ENCODE measurements at places on chromosomes 5 and 9.

DNA sequence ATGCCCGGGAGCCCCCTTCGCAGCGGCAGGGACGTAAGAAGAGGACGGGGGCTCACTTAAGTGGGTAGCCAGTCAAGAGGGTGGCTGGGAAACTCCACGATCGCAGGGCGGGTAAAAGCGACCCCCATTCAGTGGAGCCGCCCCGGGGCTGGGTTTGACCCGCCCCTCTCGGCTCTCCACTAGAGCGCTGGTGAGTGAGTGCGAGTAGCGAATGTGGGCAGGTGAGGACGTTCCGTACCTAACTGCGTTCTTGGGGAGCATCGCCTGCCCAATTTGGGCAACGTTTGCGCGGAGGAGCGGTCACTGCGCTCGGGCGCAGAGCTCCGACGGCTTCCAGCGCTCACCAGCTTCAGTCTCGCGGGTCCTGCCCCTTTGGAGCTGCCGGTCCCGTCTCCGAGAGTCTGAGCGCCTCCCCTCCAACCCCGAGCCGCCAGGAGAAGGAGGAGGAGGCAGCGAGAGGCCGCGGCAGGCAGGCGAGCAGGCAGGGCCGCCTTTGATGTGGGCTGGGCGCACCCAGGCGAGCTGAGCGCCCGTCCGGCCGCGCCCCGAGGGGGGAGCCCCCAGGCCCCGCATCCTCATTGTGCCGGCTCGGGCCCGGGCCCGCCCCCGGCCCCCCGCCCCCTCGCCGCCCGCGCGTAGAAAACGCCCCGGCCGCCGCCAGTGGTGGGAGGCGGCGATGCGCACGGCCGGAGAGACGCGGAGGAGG lies at the start of gene FGF18:
TSS of gene FGF18 (plus strand) at position 666 of the 706 bp plus-strand sequence. CDS start 553 bp downstream, outside the sequence.
- no peak for DNase-seq

- no peak for DNase-seq
Observed at GRCh38 chr5:61667525-61668218, 335.6 kb downstream of the ZSWIM6 start.

GRCh38 chr5:147371290-147371689 lies 136.5 kb downstream of the STK32A start:
- no peak for DNase-seq

DNA sequence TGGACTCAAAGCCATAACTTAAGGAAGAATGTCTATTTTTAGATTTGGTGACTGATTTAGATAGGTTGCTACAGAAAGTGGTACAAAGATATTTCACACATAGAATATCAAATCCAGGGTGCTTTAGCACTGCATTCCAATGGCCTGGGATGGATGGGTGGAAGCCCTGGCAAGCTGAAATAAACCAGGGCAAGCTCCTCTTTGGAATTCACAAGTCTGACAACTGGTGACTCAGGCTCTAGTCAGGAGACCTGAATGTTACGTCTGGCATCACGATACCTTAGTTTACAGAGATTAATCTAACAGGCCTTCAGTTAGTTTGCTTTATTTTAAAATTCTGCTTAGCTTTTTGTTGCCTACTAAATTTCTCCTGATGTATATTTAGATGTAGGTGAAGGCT lies 144.0 kb downstream of the TMC1 start:
- no peak for DNase-seq

- no peak for DNase-seq
Observed at GRCh38 chr5:127011961-127012644, 18.3 kb downstream of the MARCHF3 start.

DNA sequence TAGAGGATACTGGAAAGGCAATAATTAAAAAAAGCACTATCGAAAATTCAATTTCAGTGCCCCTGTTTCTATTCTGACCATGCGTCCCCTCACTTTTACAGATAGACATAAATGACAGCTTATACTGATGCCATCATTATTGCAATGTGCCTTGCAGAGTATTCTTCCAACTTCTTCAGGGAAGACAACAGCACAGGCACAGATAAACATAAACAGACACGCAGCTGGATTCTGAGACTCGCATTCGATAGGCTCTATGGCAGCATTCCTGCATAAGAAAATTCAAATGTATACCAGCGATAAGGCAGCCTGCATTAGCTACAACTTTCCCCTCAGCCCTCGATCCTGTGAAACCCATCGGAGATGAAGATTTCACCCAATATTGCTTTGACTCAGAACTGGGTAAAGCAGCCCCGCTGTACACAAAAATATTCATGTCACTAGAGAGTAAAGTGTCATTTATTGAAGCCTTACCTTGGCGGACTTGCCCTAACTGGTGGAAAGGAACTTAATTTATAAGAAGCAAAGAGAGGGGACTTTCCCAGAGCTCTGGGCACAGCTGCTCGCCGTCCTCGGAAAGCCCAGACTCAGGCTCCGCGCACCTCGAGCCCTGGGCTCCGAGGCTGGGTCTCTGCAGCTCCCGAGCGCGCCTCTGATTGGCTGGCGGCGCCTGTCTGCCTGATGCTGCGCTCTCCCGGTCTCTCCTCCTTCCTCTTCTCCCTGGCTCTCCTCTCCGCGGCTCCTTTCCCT lies at the start of gene CDH18:
TSS of gene CDH18 (minus strand) at position 589 of the 750 bp plus-strand sequence. CDS start 149,214 bp downstream, outside the sequence.
- DNase-seq, result peak; percentile 44

- no peak for DNase-seq
Observed at GRCh38 chr5:14258840-14259239, 115.7 kb downstream of the TRIO start.

DNA sequence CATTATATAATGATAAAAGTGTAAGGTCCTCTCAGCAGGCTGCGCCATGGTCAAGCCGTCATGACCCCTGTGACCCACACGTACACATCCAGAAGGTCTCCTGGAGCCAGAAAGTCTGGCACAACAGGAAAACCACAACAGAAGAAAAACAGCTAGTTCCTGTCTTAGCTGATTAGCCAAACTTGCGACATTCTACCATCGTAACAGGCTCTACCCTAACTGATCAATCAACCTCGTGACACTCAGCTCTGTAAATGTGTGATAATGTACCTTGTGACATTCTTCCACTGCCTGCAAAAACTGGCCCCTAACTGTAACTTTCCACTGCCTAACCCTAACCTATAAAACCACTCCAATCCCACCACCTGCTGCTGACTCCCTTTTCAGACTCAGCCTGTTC lies 316.4 kb upstream of the TUSC1 start:
- DNase-seq, result no peak

- no peak for DNase-seq
Observed at GRCh38 chr5:169296419-169297143, 4.4 kb downstream of the SLIT3 start.

DNA sequence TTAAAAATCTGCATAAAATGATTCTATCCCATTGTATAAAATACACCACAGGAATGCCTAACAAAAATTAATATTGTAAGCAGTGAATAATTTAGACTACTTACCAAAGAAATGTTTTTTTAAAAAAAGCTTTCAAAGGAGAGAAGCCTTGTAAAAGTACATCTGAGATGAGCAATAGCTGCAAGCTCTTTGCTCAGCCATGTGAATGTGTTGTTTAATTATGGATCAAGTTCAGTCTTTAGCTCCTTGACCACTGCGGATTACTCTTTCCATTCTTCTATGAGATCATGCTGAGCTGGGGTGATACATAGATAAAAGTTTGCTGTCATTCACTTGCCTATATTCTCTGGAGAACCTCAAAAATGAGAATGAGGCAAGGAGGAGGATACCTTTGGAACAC lies 782.4 kb upstream of the ZNF608 start:
- DNase-seq, result no peak

GRCh38 chr5:159104051-159104651 lies 4.4 kb upstream of the EBF1 start:
- DNase-seq, result peak; percentile 44

- no peak for DNase-seq
Observed at GRCh38 chr9:76298521-76299144, 95.6 kb downstream of the RFK start.

- DNase-seq, result peak; percentile 62
Observed at GRCh38 chr9:71685394-71685793, 82.9 kb downstream of the CEMIP2 start.

GRCh38 chr5:32785611-32786254 lies 74.6 kb downstream of the NPR3 start:
- DNase-seq, result no peak

DNA sequence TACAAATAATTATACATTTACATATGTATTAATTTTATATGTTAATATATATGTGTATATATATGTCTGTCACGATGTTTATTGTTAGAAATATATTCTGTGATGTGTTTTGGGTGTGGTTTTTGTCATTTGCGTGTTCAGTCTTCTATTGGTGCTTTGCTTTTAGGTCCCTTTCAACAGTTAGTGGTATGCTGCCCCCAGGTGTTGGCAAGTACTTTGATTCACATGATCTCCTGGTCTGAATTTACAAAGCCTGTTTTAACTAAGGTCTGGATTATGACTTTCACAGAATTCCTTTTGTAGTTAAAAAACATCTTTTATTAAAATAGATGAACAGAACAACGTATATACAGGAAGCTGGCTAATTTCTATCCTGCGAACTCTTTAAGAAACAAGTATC lies 271.5 kb downstream of the CCDC171 start:
- no peak for DNase-seq
